ENCODE measurements at places on chromosomes 2 and 18.

DNA sequence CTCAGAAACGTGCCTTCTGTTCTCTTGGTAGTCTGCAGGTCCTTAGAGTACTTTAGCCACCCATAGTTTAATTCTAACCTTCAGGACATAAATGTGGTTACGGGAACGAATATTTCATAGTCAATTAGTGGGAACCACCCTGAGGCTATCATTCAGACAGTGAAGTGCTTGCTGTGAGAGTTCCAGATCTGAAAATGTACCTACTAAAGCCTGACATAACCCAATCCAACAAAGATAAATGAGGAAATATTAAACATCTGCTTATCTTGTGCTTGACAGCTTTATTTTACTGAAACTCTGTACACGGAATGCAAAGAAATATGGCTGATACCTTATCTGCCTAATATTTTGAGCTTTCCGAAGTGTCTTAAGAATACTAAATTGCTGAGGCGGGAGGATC is 43.0 kb downstream of the RAB27B start:
- no peak for DNase-seq

- no peak for DNase-seq
Measured at GRCh38 chr18:50169149-50169548, 25.8 kb downstream of the MYO5B start.

DNA sequence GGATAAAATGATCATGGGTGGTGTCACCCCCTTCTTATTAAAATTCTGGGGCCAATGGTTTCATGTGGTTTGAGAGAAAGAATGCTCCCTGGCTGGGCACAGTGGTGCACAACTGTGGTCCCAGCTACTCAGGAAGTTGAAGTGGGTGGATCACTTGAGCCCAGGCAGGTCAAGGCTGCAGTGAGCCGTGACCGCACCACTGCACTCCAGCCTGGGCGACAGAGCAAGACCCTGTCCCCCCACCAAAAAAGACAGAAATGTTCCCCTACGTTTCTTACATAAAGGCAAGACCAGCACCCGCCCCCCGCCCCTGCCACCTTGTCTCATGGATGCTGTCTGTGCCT is 53.0 kb upstream of the ID2 start:
- DNase-seq = no peak

DNA sequence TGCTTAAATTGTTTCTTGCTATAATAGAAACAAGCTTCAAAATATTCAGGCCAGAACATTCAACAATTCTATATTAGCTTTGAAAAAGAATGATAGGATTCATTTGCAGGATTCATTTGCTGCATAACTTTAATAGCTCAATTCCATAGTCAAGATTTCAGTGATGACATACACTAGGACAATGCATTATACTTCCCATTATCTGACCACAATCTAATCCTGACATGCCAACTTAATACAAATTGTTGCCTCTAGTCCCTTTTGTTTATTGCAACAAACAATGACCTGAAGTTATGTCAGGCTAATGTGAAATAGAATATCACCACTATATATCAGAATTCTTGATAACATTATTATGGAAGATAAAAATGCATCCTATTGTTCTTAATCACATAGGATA is 169.4 kb downstream of the DNAH7 start:
- no peak for DNase-seq

GRCh38 chr2:22382479-22383169 is 1002.4 kb upstream of the KLHL29 start:
- no peak for DNase-seq

DNA sequence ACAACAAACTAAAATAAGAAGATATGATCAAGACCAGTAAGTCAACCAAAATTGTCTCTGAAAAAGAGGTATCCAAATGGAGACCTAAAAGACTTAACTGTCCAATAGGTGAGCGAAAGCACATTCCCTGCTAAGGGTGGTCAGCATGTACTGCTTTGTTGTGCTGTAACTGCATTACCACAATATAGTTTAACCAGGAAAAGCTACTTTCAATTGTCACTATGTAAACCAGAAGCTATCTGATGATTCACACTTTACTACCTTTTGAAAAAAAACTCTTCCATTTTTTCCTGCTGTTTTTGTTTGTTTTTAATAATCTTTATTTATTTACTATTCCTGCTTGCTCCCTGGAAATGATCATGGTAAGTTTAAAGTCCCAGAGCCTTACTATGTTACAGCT is 36.1 kb downstream of the ASXL2 start:
- no peak for DNase-seq
